ENCODE measurements at places on chromosomes 11 and 22.

- DNase-seq: no peak
Measured at GRCh38 chr22:41911001-41911611, 3.8 kb downstream of the SHISA8 start.

GRCh38 chr11:8258784-8259183, 4.9 kb downstream of the LMO1 start:
- DNase-seq: no peak

DNA sequence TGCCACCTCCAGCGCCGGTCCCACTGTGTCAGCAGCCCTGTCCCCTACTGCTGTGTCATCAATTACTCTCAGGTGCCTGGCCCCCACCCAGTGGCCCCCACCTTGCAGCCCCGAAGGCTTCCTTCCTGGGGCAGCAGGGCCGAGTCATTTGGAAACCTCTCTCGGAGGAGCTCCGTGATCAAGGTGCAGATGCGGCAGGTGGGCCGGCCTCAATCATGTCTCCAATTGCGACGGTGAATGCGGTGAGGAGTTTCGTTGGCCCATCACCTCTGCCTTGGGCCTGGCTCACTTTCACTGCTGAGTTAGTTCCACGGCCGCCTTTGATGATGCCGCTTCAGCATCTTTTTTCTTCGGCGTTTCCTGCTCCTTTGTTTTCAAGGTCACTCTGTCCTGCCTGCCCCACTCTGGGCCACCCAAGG, 11.3 kb upstream of the CXCR5 start:
- DNase-seq: peak; percentile 67

DNA sequence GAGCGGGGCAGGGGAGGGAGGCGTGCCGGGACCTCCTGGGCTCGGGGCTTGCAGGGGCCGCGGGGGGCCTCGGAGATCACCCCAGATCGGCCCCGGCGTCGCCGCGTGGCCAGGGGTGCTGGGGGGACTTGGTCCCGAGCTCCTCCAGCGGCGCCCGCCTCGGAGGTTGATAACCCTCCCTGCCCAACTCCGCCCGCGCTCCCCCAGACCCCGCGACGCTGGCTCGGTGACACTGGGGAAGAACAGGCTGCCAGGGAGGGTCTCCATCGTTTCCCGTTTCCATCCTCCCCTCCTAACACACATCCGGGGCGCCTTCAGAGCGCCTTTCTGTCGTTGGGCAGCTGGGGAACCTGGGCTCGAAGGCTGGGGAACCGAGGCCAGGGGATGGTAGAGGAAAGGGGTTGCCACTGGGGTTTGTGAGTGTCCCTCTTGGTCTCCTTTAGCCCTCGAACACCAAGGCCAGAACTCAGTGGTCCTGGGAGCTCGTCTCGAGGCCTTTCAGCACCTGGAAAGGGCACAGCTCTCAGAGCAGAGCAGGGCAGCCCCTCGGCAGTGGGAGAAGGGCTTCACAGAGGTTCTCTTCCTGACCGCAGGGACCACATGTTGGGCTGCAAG, 431 bp downstream of the SLC37A2 start:
- no peak for DNase-seq

GRCh38 chr11:22764735-22765134, 64.9 kb downstream of the SVIP start:
- DNase-seq: no peak

- DNase-seq: no peak
Measured at GRCh38 chr11:12968826-12969225, 40.3 kb upstream of the RASSF10 start.

DNA sequence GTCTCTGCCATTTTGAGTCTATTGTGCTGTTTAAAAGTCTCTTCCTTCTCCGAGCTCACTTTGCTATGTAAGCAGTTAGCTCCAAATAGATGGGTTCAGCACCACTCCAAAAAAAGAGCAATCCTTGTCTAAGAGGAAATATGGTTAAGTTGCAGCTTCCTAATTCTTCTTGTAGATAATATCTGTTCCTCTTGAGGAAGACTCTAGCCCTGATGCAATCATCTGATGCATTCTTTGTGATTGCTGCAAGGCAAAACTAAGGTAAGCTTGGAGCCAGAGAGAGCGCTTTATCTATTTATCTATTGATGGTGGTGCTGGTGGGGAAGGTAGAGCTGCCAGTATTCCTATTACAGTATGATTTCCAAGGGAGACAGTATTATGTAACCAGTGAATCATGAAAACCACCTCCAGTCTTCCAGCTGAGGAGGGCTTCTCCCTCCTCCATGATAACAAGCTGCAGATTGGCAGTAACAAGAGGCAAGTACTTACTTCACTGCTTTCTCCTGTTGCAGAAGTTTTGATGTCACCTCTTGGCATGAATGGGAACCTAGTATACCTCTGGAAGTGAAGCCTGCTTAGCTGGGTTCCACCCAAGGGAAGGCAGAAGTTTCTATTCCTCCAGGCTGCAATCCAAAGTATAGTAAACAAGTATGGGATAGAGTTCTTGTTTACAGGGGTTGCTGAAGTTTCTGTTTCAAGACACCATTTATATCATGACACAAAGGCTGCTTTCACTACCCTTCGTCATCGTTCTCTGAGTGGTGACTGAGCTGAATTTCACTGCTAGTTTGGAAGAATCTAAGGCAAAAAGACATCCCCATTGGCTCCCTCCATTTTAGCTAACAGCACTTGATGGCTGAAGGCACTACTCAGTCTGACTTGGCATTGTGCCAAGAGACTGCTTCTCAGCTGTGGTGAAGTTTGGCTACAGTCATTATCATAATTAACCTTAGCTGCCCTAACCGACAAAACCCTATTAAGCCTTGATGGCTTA, 49.7 kb downstream of the FDX1 start:
- no peak for DNase-seq

DNA sequence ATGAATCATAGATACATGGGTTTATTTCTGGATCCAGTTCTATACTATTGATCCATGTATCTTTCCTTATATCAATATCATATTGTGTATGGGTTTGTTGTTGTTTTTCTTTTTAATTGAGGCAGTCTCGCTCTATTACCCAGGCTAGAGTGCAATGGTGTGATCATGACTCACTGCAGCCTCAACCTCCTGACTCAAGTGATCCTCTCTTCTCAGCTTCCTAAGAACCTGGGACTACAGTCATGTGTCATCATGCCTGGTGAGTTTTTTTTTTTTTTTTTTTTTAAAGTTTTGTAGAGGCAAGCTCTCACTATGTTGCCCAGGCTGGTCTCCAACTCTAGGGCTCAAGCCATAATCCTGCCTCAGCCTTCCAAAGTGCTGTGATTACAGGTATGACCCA, 1589.4 kb upstream of the TENM4 start:
- DNase-seq: no peak

DNA sequence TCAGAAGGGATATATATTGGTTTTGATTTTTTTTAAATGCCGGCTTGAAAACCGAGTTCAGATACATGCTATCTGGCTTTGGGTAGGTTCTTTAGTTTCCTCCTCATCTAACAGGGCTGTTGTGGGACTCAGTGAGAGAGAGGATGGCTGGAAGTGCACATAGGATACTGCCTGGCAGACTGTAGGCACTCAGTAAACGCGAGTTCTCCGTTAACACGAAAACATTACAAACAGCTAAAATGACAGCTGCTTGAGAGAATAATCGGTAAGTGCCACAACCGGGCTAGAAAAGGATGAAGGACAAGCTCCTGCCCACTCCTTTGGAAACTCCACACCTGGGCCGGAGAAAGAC, 369 bp downstream of the XRRA1 start:
- peak; percentile 4 for DNase-seq

DNA sequence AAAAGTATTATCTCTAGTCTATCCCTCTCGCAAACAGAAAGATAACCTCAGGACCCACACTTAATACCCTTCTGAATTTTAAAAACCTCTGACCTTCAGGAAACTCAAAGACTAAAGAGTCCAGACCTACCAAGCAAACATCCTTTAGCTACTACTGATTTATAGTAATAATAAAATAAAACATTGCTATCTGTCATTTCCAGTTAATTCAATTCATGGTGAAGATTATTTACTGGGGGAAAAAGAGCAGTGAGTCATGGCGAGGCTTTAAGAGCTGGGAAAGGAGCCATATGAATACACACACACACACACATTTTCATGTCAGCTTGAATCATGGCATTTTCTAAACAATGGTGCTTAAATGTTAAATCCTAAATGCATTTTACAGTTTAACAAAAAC, 87.1 kb downstream of the FAM76B start:
- DNase-seq: peak; percentile 51

GRCh38 chr11:73648121-73648520, 1.7 kb downstream of the PLEKHB1 start:
- DNase-seq: no peak

DNA sequence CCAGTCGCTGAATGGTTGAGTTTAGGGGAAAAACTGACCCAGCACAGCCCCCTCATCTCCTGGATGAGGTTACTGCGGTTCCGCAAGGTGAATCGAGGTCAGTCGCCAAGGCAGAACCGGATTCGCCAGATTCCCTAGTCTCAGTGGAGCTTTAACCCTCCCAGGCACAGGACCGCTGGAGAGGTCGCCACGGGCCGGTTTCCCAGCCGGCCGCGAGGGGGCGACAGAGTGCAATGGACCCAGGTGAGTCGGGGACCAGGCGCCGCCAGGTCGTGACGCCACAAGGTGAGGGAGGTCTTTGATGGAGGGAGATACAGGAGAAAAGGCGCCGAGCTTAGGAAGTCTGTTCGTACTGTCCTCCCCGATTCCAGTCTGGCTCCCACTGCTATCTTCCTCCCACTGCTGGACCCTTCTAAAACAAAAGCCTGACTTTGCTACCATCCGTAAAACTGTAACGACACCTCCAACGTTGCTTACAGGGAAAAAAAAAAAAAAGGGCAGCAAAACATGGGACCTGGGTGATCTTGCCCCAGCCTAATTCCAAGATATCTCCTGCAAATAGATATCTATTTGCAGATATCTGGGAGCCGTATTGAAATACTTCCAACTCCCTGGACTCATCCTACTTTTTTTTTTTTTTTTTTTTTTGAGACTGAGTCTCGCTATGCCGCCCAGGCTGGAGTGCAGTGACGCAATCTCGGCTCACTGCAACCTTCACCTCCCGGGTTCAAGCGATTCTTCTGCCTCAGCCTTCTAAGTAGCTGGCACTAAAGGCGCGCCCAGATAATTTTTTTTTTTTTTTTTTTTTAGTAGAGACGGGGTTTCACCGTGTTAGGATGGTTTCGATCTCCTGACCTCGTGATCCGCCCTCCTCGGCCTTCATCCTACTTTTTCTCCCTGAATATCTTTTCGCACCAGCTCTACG, 1.4 kb upstream of the GGA1 start:
- DNase-seq: peak; percentile 85

DNA sequence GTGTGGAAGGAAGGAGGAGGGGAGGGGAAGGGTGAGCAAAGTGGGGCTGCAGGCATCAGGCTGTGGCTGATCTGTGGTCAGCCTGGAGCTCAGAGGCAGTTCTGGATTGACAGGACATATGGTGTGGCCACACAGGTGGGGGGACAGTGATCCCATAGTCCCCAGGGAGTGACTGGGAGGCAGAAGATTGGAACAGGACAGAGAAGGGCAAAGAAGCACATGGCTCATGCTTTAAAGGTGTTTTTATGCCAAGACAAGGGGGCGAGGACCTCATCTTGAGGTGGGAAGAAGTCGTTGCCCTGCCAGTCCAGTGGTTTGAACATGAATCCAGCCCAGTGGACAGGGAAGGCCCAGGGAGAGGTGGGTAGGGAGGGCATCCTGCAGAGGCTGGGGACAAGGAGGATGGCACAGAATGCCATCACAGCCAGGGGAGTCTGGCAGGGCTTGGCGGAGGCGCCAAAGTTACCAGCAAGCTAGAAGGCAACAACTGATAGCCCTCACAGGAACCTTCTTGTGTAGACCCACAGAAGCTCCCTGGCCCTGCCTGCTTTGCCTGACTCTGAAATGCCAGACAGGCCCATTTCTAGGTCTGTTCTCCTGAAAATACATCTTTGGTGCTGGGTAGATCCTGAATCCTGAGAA, 3.1 kb downstream of the BET1L start:
- no peak for DNase-seq

- no peak for DNase-seq
Measured at GRCh38 chr22:47902646-47903180, 1140.3 kb downstream of the TBC1D22A start.

GRCh38 chr11:129402206-129403171, 26.8 kb downstream of the BARX2 start:
- DNase-seq: no peak

- DNase-seq: no peak
Measured at GRCh38 chr11:96397863-96398262, 8.1 kb downstream of the JRKL start.

GRCh38 chr22:49033616-49034015, 794.1 kb downstream of the BRD1 start:
- DNase-seq: no peak

- no peak for DNase-seq
Measured at GRCh38 chr11:78472382-78472781, 54.8 kb upstream of the GAB2 start.

DNA sequence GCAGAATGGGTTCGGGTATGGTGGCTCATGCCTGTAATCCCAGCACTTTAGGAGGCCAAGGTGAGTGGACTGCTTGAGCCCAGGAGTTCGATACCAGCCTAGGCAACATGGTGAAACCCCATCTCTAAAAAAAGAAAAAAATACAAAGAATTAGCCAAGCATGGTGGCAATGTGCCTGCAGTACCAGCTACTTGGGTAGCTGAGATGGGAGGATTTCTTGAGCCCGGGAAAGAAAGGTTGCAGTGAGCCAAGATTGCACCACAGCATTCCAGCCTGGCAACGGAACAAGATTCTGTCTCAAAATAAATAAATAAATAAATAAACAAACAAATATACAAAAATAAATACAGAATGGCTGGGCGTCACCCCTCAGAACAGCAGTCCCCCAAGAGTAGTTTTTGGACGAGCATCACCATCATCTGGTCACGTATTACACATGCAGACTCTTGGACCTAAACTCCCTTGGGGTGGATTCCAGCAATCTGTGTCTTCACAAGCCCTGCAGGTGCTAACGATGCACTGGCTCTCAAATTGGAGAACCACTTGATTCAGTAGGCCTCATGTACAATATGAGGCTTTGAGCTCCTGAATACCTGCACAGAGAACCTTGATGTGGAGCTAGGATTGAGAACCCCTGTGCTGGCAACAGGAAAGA, 33.5 kb downstream of the CLMP start:
- DNase-seq: no peak

GRCh38 chr11:104967534-104968354, 630 bp downstream of the CASP4 start:
- peak; percentile 27 for DNase-seq

DNA sequence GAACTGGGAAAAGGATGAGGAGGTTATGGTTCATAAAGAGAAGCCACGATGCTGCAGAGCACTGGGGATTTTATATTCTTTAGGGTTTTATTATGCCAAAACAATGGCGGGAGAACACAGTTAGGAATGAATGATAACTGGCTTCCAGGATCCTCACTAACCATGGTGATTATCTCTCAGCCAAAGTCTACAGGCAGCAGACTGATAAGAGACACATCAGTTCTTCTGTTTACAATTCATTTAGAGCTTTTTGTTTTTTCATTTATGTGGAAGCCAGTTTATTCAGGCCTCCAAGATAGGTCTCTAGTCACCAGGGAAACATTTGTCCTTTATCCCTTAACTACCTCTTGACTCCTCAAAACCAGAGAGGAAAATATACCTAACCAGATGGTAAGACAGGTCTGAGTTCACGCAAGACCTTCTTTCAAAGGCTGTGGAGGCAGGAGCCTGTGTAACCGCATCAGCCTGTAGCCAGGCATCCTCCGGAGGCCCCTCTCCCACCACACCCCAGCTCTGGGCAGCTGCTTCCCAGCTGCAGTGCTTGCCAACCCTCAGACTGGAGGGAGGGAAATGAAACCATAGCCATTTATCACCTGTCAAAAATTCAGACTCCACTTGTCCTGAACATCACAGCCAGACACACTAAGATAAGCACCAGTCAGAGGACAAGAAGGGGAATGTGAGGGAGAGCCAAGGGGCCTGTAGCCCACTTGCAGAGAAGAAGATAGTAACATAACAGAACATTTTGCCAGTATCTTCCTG, 57.2 kb upstream of the FAM181B start:
- DNase-seq: no peak

All from CD4-positive, alpha-beta T cell treated with Interleukin-4 for 4 hours (primary cell).